ENCODE measurements at places on chromosomes 5 and 9. TPM values are rescaled to one million over a fixed set of nuclear protein-coding genes. Genes with fewer than 3 reads are reported as not detected.

- no peak for DNase-seq
Measured at GRCh38 chr5:125756456-125756855, 666.8 kb upstream of the GRAMD2B start.

Gene PCDHB16
- total RNA-seq, result 1.4 TPM

GRCh38 chr5:144144956-144145751 is 25.3 kb downstream of the YIPF5 start:
- DNase-seq, result no peak

DNA sequence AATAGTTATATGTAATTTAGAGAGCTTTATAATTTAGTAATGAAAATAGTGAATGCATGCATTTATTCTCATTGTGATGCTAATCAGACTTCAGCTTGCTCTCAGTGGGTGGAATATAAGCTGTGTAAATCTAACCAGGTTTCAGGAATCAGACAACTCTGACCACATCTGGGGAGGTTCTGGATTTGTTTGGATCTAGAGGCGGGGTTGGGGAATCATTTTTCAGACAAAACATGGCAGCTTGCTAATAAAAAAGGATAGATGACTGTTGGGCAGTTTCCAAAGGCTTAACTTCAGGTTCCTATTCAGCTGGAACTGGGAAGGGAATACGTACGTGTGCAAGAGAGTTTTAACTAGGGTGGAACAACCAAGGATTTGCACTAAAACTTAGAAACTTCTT is 43.2 kb upstream of the MAMDC2 start:
- no peak for DNase-seq

DNA sequence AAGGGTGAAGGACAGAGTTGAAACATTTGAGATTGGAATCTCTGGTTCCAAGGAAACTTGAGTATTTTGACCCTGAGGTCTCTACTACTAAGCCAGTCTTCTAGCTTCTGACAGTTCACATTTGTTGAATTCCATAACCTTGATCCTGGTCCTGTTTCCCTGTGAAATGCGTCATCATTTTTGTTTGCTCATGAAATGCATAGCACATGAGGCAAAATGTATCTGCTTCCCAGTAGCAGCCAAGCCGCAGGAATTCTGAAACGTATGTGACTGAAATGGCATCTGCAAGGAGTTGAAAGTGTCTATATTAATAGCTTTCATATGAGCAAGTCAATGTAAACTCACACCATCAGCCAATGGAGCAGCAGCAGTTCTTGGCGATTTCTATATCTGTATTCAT is 307.9 kb downstream of the CSNK1G3 start:
- no peak for DNase-seq

Gene ZFP37
- total RNA-seq, result 1.0 TPM

Gene FOXI1
- not detected for total RNA-seq

Gene FIBCD1
- total RNA-seq, result 0.58 TPM

DNA sequence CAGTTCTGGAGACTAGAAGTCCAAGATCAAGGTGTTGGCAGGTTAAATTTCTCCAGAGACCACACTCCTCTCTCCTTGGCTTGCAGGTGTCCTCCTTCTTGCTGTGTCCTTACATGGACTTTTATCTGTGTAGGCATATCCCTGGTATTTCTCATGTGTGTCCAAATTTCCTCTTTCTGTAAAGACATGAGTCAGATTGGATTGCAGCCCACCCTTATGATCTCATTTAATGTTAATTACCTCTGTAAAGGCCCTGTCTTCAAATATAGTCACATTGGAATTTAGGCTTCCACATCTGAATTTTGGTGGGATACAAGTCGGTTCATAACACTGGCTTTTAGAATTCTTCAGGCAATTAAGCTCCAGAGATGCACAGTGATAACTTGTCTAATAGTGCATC is 322.2 kb upstream of the GRIA1 start:
- no peak for DNase-seq

GRCh38 chr5:141272906-141273305 is 27.7 kb downstream of the PCDHB15 start:
- no peak for DNase-seq

- DNase-seq, result peak; percentile 36
Measured at GRCh38 chr5:154783774-154784460, 28.7 kb downstream of the LARP1 start.

DNA sequence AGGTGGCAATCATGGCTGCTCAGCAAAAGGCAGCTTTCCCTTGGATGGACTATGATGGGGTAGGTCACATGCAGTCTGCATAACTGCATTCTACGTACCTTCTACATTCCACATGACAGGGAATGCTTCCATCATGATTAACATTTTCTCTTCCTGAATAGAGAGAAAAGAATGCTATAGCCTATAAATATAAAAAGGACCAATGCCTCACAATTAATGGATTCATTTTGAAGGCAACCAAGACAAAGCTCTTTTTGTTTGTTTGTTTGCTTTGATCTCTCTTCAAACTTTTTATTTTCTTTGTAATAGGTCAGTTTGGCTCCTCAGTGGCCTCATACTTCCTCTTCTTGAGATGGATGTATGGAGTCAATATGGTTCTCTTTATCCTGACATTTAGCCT is 201.3 kb downstream of the ALDH1A1 start:
- DNase-seq, result no peak

GRCh38 chr9:76756941-76757673 is 7.1 kb upstream of the PCA3 start:
- no peak for DNase-seq

DNA sequence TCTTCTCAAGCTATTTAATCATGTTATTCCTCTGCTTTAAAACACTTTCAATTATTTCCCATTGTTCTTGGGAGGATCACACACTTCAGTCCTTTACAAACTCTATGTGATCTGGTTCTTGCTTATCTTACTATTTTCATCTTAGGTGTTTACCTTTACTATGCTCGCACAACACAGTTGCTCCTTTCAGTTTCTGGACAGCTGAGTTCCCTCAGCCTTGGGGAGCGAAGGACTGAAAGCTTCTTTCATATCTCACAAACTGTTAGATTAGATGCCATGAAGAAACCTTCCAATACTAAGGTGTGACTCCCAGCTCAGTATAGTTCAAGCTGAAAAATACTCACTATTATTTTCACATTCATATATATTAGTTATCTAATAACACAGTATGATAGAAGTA is 117.9 kb downstream of the CDC42SE2 start:
- DNase-seq, result no peak

DNA sequence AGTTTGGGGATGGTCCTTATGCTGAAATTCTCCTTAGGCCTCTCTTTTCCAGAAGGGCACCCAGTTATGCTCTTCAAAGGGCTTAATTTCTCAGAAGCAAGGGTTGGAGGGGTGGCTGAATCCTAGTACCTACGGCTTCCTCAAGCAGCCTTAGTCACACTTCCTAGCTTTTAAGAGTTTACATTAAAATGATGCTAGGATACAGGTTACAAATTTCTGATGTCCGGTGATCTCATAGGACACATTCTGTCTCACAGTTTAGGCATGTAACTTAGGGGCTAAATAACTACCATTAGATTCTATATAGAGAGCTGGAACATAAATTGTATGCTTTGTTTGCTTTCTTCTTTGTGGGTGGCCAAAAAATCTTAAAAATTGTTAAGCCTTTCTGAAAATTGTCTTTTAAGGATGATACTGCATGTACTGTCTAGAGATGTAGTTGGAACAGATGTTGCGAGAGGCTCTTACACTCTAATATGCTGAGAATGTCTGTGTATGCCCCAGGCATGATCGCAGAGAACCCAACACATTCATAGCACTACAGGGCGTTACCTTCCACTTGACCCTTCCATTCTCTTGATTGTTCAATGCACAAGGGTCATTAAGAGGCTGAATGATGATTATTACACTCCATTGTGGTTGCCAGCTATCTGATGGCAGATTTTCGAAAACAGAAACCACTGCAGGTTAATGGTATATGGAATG is 139.1 kb downstream of the TMEM38B start:
- no peak for DNase-seq

DNA sequence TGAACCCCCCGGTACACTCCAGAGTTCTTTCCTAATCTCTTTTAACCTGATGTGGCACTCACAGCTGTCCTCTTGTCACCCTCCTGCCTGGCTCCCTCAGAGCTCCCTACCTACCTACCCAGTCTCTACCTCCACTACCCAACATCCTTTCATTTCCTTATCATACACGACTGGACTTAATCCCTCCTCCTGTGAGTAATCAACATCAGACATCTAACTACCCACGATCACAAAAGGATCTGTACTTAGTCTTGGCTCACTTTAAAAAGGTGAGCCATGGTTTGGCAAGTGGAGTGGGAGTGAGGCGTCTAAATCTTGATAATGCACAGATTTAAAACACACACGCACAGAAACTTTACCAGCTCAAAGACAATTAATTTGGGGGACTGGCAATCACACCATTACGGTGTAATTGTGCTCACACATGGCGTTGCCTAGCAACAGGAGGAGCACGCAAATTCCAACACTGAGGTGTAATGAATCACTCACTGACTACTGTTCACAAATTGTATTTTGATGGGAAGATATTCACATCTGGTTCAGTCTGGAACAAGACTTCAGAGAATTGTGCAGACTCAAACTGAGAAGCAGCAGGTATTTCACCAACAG is 235.9 kb downstream of the EPB41L4A start:
- no peak for DNase-seq

Gene GAS1
- total RNA-seq, result 11.0 TPM

GRCh38 chr9:72932619-72933018 is 20.2 kb downstream of the ALDH1A1 start:
- DNase-seq, result no peak

Gene IARS1
- 54.2 TPM for total RNA-seq

DNA sequence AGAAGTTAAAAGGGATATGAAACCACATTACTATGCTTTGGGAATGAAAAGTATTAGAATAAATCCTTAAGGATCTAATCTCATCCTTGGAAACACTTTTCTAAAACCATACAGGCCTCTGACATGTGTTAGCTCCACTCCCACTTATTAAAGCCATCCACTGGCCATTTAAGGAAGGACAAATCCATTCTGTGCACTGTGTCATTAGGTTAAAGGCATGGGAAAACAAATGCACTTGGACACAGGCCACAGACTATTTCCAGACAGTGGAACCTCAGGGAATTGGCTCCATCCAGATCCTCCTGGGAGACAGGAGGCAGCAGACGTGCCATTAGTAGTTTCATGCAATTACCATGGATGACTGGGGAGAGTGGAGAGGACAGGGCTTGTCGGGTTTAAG is 454.9 kb downstream of the ENC1 start:
- no peak for DNase-seq

DNA sequence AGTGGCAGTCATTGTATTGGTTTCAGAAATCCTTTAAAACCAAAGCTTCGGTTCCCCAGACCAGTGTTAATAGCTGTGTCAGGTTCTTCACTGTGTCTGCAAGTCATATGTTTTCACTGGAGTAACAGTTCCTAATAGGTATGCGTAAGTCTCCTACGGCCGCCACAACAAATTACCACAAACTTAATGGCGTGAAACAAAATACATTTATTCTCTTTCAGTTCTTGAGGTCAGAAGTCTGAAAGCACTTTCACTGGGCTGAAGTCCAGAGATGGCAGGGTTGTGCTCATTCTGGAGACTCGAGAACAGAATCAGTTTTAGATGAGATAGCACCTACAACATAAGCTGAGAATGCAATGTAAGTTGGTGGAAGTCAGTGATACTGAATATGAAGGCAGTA is 556.2 kb downstream of the TLE4 start:
- no peak for DNase-seq

DNA sequence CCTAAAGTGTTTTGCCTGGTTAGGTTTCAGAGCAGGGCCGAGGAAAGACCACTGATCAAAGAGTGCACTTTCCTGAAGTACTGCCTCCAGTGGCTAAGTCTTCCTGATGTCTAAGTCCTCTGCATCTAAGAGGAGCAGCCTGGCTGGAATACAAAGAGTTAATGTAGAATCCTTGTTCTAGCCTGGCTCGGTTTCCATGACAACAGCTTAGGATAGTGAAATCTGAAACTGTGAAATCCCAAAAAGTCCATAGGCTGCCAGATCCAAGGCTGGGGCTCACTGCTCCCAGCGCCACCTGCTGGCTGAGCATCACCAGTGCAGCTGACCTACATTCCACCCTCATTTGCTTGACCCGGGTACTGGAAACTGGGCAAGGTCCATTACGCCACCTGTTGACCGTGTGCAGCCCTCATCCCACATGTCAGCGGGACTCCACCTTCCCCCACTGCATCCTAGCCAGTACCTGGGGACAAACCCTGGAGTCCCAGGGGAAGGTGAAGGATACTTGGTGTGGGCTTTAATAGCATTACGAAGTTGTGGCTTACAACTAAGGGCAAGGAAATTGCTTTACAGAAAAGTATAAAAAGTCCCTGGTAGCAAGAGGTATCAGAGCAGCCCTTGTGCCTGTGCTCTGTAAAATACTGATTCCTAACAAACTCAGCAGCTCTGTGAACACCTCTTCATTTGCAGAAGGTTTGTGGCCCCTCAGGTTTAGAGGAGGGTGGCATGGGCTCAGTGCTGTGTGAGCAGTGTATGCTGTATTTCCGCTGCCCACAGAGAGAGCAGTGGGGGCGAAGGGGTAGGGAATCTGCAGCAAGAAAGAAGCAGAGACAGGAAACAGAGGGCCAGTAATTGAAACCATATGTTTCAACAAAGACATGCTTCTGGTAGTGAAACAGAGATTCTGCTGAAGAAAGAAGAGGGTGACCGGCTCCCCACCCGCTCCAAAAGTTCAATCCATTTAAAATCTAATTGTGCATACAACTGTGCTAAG is 36.0 kb downstream of the PCDHGC5 start:
- DNase-seq, result peak; percentile 86

Gene DBH
- not detected for total RNA-seq

GRCh38 chr9:75612754-75613153 is 277.7 kb upstream of the PCSK5 start:
- DNase-seq, result no peak

DNA sequence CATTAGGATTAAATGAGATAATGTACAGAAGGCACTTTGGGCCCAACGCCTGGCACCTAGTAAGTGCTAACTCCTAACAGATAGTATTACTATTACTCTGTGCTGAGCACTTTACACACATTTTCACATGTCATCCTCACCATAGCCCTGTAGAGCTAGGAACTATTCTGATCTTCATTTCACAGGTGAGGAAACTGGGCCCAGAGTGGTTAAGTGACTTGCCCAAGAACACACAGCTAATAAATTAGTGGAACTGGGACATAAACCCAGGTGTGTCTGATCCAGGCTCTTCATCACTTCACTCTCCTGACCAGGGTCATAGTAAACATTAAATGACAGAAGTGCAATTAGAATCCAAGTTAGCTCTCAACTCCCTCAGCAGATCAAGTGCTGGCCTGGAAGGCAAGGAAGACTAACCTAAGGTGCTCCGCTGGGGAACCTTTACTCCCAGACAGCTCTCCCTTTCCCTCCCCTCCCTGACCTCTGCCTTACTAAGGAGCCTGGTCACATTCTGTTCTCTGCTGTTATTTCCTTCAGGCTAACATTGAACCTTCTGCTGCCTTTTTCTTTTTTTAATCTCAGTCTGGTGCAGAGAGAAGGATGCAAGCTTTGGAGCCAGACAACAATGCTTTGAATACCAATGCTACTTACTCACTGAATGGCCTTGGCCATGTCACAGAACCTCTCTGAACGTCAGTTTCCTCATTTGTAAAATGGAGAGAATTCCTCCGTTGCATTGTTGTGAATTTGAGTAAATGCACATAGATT is 4.1 kb upstream of the ADRA1B start:
- DNase-seq, result no peak
